ENCODE measurements at places on chromosomes 12 and 14.

GRCh38 chr14:89053303-89053702 is 228.9 kb downstream of the TTC8 start:
- no peak for DNase-seq

DNA sequence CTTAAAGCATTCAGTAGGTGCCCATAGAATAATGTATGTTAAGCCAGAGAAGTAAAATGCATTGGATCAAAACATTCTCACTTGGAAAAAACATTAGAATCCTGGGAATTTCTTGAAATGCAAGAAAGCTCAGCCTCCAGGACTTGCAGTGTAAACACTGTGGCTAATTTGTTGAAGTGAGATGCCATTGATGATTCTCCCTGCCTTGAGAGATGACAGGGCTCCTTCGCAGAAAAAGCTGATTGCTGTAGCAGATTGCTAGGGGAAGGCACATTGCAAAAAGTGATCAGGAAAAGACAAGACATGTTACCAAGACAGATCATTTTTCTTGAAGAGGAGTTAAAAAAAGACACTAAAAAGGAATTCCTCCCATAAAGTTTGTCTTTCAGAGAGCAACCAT is 204.2 kb upstream of the HMGA2 start:
- DNase-seq = no peak

- DNase-seq = peak; percentile 77
These were observed 76.7 kb upstream of the RGS6 start for GRCh38 chr14:71855399-71856036.

DNA sequence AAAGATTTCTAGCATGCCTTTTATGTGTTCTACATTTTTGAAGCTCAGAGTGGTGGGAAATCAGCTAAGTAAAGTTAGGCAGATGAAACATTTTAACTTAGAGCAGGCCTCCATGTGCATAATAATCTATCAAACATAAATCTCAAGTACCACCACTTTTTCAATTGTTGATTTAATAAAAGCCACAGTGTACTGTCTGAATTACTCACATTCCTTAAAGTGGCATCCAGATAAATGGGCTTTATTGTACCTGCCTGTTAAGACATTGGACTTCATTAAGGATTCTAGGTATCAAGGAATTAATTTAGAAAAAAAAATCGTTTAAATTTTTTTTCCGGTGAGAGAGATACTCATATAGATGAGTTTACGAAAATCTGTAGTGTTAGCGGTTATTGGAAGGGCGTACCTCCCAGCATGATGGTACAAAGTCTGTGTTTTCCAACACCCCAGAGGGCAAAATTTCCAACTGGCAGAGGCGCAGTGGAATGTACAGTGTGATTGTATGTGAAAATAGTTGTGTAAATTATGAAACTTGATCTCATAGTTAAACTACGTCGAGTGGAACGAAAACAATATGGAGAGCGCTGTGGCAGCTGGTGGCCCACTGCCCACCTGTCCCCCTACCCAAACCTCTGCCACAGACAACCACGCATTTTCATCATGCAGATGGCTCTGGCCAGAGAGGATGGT is 25.0 kb downstream of the ELK3 start:
- DNase-seq = no peak

DNA sequence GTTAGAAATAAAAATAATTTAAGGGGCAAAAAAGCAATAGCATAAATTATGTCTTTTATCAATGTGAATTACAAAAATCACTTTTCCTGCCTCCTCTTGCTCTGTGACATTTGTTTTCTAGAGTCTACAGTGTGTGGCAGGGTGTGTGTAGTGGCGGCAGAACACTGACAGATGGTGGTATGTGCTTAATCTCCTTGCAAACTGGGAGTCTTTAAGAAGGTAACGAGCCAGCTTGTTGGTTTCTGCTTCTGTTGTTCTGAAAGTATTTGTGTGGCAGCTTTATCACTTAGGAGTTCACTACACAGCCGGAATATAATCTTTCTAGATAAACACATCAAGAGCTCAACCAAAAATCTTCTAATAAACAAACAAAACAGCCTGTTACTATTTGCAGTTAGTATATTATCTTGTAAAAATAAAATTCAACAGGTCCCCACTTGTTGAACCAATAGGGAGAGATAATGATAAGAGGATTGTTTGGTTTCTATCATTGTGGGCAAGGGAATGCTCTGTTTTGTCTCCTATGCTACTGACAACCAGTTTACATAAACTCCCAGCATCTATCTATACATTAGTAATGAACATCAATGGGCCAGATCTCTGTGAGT is 13.0 kb downstream of the CDKL1 start:
- DNase-seq = no peak

DNA sequence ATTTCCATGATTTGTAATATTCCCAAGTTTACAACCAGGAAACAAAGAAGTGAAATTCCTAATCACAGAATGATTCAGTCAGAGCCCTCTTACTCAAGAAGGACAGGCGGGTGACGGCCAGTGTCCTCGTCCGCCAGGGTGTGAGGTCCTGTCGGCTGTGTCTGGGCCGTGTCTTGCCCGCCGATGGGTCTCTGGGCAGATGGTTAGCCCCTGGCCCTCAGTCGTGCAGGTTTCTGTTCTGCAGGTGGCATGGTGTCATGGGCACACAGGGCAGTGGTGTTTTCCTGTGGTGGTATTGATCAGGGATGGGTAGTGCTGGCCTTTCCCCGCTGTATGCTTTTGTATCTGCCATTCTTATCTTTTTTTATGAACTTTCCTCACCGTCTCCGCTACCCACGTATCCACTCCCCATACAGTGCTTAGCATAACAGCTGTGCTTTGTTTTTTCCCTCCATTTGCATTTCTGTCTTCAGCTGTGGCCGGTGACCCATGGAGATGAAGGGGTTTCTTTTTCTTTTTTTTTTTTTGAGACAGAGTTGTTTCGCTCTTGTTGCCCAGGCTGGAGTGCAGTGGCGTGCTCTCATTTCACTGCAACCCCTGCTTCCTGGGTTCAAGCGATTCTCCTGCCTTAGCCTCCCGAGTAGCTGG is 100.7 kb downstream of the TSPAN9 start:
- DNase-seq = no peak

GRCh38 chr14:64713677-64714076 is 9.5 kb downstream of the PLEKHG3 start:
- DNase-seq = no peak

DNA sequence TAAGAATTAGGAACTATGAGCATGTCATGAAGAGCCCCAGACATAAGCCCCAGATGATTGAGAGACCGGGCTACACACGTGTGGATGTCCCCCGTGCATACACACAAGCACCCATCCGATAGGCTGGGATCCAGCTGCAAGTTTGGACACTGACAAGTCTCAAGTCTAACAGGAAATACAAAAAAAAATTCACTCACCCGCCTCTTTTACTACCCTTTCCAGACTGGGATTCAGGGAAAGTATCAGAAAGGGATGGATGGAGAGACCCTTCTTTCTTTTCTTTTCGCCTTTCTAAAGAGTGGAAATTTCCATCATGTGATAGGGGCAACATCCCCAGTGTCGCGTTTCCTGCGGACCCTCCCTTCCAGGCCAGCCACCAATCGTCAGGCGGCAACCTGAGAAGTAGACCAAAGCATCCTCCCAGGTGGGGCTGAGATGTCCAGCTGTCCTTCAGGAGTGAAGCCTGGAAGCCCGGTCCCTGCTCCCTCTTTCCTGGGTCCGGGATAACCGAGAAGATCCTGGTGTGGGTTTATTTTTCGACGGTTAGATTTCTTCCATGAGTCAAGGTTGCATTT is 6.4 kb upstream of the SLC38A4 start:
- DNase-seq = peak; percentile 71

- DNase-seq = no peak
These were observed 1.7 kb downstream of the MGST1 start for GRCh38 chr12:16349131-16349460.

- DNase-seq = no peak
These were observed 4.3 kb downstream of the DDIT3 start for GRCh38 chr12:57515934-57516541.

GRCh38 chr14:45198551-45198950 is 54.5 kb downstream of the MIS18BP1 start:
- no peak for DNase-seq

DNA sequence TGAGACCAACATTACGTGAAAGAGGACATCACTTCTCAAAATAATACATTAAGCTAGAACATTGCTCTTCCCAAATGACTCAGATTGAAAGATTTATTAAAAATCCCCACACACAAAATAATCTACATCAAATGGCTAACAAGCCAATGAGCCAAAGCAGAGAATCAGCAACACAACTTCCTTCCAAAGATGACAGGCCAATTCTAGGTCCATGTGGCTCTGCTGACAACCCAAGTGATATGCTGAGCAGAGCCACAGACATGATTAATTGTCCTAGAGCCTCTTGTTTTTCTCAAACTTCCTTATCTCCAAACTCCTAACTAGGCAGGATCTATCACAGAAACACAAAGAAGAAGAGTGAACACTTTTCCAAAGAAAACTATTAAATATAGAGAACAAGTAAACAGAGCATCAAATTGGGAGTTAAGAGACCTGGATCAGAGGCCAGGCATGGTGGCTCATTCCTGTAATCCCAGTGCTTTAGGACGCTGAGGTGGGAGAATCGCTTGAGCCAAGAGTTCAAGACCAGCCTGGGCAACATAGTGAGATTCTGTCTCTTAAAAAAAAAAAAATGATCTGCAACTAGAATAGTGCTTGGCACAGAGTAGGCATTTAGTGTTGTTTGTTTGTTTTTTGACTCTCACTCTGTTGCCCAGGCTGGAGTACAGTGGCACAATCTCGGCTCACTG is 38.5 kb downstream of the SENP1 start:
- no peak for DNase-seq

- DNase-seq = peak; percentile 38
These were observed 25.2 kb upstream of the NTN4 start for GRCh38 chr12:95815632-95816212.

DNA sequence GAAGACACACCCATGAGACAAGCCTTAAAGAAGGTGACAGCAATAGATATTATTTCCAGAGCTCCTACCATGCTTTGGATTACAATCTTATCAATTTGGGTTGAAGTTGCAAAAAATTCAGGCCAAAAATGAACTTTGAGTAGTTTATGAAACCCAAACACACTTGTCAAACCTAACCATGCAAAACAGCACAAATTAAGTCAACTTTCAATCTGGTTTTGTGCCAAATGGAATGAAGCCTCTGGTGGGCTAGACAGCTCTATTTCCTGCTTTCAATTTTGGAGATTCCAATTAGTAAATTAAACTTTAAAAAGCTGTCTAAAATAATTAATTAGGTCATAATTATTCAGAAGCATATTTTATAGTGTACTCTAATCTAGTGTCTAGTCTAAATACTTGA is 203.4 kb downstream of the SYT1 start:
- no peak for DNase-seq

- DNase-seq = no peak
These were observed 44.2 kb upstream of the MANSC4 start for GRCh38 chr12:27824126-27824842.

- no peak for DNase-seq
These were observed 2.5 kb downstream of the KRT1 start for GRCh38 chr12:52677671-52678070.

DNA sequence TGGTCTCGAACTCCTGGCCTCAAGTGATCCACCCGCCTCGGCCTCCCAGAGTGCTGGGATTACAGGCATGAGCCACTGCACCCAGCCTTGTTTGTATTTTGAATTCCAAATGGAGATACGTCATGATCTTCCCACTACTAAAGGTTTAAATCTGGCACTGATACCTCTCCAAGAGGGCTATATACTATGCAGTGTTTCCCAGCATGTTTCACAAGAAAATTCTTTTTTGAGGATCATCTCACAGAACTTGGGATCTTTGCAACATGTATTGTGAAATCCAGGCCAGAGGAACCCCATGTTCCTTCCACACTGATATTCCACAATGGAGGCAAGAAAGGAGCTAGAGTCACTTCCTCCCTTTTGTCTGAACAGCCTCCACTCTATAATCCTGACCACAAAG is 112.7 kb downstream of the NT5DC3 start:
- DNase-seq = no peak

DNA sequence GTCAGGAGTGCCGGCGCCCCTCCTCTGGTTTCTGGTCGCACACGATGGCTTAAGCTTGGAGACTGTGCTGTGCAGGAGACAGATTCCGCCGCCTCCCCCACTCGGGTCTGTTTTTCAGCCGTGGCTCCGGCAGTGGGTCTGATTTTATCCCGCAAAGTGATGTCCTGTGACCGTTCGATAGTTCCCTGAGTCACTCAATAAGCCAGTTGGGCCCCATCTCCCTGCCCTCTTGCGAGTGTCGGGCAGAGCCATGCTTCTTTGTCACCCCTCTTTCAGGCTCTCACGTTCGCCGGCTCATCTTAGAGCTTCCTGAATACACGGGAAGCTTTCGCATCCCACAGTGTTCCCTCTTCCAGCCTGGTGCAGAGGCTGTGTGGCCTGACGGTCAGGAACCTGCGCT is 127.8 kb upstream of the RFLNA start:
- DNase-seq = no peak

DNA sequence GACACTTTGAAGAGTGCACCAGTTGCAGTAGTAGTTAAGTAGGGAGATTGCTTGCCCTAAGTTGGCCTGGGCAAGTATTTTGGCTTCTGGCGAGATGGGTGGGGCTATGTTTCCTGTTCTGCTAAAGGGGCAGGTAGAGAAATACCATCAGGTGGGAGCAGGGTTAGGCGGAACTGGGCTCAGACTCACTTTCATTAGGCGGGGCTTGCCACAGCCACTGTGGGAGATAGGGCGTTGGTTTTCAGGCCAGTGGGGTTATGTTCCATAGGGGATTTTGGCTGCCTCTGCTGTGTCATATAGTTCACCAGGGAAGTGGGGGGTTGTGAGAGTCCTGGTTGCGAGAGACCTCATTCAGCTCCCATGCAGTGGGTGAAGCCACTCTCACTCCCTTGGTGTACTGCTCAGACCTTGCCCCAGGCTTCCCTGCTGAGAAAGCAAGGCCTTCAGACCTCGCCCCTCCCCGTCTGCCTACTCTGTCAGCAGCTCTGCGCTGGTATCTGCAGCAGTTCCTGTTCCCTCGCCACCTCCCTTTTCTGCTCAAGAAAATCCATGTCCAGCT is 43.3 kb downstream of the AEBP2 start:
- peak; percentile 33 for DNase-seq

GRCh38 chr12:114430306-114430705 is 24.4 kb upstream of the TBX5 start:
- DNase-seq = no peak

DNA sequence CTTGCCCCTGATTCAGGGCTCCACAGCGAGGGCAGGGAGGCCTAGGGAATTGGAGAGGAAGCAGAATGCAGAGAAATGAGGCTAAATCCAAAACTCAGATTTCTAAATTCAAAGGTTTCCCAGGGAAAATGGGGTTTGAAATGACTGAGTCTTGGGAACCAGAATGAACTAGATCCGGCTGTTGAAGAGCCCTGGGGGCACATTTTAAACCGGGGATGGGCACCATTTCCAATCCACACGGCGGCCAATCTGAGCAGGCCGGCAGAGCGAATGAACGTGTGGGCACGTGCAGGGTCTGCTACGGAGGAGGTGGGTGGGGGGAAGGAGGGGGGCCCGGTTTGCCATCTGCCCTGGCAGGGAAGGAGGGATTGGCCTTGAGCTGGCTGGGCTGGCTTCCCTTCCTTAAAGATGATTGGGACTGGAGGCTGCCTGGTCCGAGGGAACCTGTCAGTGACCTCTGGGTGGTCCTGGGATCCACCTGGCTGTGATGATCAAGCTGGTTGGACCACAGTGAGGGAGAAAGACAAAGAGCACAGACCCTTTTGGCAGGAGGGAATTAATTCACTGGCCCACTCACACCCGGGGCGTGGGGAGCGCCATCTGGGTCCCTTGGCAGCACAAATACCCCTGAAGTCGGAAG is 161.0 kb downstream of the RBM19 start:
- no peak for DNase-seq

All from iPS-NIHi11 (cell line).